ENCODE measurements at places on chromosomes 1 and 21.

- DNase-seq, result no peak
Measured at GRCh38 chr1:22729400-22729773, 18.7 kb downstream of the EPHB2 start.

GRCh38 chr1:17914131-17914530, 159.0 kb downstream of the ACTL8 start:
- no peak for DNase-seq

DNA sequence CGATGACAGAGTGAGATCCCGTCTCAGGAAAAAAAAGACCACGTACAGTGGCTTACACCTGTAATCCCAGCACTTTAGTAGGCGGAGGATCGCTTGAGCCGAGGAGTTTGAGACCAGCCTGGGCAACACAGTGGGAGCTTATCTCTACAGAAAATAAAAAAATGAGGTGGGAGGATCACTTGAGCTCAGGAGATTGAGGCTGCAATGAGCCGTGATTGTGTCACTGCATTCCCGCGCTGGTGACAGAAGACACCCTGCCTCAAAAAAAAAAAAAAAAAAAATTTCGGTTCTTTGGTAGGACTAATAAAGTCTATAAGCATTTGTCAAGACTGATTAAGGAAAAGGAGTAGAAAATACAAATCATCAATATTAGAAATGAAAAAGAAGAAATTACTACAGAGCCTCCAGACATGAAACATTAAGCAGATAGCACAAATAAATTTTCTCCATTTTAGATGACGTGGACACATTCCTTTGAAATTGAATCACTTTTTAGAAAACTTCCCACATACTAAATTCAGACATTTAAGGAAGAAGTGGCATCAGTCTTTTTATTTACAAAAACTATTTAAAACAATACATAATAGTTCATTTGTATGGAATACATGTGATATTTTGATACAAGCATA, 30.4 kb downstream of the MORC3 start:
- DNase-seq, result no peak

GRCh38 chr1:41799723-41800122, 119.0 kb downstream of the HIVEP3 start:
- no peak for DNase-seq

- no peak for DNase-seq
Measured at GRCh38 chr1:57089855-57090254, 124.0 kb upstream of the C8B start.
